Coronary artery (tissue), 2 donors: ENCODE measurements at places on chromosomes 2 and 18.

GRCh38 chr2:219658196-219658846 lies 30.9 kb downstream of the SLC4A3 start:
- peak; percentile 55 for DNase-seq

GRCh38 chr2:138028538-138028937 lies 64.3 kb downstream of the HNMT start:
- no peak for DNase-seq

GRCh38 chr2:45782986-45783385 lies 131.5 kb downstream of the PRKCE start:
- no peak for DNase-seq

DNA sequence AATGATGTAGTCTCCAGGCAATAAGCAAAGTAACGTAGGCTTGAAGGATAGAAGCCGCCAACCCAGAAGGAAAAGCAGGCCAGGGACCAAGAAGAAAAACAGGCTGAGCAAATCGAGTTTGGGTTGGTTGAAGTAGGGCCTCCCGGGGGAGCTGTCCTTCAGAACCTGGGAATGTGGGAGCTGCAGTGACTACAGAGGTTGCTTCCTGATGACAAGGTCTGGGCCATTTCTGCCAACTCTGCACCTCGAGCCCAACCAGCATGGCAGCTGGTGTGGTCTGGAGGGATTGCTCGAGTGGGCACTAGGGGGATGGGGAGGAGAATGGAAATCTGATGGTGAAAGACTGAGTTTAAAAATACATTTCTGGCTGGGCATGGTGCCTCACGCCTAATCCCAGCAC lies 14.1 kb downstream of the ACMSD start:
- no peak for DNase-seq

- no peak for DNase-seq
These were observed 60.6 kb downstream of the SLC16A14 start for GRCh38 chr2:230007931-230008707.

- DNase-seq = peak; percentile 50
These were observed 222.5 kb upstream of the COPS8 start for GRCh38 chr2:236862961-236863728.

DNA sequence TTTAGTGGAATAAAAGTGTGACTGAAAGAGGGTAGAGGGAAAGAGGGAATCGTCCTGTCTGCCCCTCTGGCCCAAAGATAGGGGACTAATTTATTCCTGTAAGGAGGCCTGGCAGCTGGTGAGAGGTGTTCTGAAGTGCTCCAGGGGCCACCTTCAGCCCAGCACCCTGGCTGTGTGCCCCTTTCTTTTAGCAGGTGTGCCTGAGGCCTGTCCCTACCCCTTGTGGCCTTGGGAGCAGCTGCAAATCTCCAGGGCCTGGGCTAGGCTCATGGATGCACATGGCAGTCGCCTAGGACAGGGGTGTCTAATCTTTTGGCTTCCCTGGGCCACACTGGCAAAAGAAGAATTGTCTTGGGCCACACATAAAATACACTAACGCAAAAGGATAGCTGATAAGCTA lies 37.3 kb downstream of the FHOD3 start:
- no peak for DNase-seq

GRCh38 chr2:231546014-231546715 lies 15.9 kb upstream of the NMUR1 start:
- no peak for DNase-seq

GRCh38 chr2:75728614-75729419 lies 18.1 kb upstream of the GCFC2 start:
- no peak for DNase-seq

- no peak for DNase-seq
These were observed 119.4 kb downstream of the RTTN start for GRCh38 chr18:70086085-70086484.

GRCh38 chr2:239819974-239820555 lies 205.1 kb downstream of the NDUFA10 start:
- peak; percentile 67 for DNase-seq
